KBM-7 (cell line): ENCODE measurements at places on chromosomes 2 and 18.
A peak's percentile ranks its signal among the peaks of the same experiment; 100 is the strongest.

- peak; percentile 1 for DNase-seq
Observed at GRCh38 chr18:2402084-2402483, 169.2 kb downstream of the METTL4 start.

GRCh38 chr2:157751462-157752058 lies 122.9 kb upstream of the ACVR1C start:
- DNase-seq, result peak; percentile 31

- DNase-seq, result no peak
Observed at GRCh38 chr2:109702250-109702985, 88.3 kb downstream of the SOWAHC start.

DNA sequence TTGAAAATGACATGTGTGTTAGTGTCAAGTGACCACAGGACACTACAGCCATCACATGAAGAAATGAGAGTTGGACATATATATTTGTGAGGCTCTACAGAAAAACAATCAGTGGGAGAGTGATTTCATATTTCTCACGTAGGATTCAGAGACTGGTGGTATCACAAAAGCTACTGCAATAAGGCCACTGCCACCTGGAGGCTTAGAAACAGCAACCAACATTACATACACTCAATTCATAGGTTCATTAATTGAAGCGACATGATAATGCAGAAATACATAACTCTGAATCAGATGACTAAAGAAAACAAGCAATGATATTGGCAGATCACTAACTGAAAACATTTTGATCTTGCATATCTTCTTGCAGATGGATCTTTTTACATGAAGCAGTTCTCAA lies 248.1 kb upstream of the KLHL14 start:
- no peak for DNase-seq

- DNase-seq, result peak; percentile 39
Observed at GRCh38 chr2:238139196-238140039, 950 bp downstream of the KLHL30 start.

DNA sequence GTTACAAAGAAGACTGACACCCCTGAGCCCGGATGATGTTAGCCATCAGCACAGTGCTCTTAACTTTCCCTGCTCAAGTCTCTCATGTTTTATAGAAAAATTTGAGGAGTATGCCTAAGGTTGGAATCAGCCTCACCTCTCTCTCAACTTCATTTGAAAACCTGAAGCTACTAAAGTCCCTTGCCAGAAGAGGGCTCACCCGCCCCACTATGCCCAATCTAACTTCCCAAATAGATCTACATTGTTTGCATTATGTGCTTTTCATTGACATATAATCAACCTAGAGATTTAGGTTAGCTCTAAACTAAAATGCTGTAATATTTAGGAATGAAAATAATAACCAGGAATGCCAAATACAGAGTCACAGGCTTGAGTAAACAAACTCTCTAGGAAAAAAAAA lies 305.4 kb downstream of the NCKAP5 start:
- no peak for DNase-seq

- no peak for DNase-seq
Observed at GRCh38 chr18:22026362-22026761, 143.0 kb upstream of the GATA6 start.

DNA sequence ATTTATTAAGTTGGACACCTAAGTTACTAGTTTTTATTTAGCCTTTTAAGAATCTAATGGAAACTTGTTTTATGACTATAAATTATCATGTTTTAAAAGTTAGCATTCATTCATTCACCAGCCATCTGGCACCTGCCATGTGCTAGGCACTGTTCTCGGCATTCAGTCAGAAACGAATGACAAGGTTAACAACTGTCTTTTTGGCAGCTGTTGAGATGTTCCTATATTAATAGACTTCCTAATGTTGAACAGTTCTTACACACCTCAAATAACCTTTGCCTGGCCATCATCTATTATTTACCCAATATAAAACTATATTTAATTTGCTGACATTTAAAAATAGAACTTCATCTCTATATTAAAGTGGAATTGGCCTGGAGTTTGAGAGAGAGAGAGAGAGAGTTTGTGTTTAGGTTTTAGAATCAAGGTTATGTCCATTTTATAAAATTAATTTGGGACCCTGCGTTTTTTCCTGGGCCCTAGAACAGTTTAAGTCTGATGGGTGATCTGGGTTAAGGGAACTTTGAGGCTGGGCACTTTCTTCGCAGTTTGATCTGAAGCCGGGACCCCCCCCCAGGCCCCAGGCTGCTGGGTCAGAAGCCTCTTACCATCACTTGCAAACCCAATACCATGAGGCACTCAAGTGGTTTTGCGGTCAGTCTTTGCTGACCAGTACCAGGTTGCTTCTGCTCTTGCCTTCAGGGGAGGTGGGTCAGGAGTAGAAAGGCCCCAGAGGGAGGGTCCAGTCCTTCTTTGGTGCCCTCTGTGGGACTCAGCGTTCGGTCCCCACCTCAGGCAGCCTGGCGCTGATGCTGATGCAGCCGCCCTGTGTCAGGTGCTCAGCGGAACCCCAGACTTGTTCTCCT lies 48.3 kb upstream of the ASB1 start:
- no peak for DNase-seq

DNA sequence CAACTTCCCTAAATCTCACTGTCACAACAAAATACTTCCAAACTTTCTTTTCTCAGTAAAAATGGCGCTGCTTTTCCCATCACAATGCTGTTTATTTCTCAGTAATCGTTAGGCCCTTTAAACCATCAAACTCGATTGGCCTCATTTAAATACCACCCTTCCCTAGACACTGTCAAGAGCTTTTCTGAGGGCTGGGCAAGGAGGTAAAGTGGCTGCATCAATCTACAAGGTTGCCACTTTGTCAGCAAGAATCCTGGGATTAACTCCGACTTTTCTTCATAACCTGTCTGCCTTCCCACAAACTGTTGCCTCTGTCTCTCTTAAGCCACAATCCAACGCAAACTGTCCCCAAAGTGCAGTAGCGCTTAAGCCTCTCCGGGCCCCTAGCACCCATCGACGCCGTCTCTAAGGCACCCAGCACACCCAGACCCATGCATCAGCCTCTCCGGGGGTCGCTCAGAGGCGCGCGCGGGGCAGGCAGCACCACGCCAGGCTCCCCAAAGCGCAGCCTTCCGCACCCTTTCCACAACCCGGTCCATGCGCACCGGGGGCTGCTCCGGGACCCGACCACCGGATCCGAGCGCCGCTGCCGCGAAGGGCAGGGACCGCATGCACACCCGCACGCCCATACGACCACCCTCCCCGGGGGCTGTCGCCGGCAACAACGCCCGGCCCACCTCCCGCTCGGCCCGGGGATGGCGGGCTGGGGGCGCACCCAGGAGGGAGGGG lies 683 bp downstream of the MBOAT2 start:
- DNase-seq, result peak; percentile 48

DNA sequence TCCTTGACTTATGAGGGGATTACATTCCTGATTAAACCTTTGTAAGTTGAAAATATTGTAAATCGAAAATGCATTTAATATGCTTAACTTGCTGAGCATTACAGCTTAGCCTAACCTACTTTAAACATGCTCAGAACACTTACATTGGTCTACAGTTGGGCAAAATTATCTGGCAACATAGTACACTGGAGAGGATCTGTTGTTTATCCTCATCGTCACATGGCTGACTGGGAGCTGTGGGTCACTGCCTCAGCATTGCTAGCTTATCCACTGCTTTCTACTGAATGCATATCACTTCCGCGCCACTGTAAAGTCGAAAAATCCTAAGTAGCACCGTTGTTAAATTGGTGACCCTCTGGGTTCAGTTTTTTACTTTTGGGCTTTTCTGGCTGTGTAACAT lies 13.7 kb downstream of the PMS1 start:
- no peak for DNase-seq

- DNase-seq, result no peak
Observed at GRCh38 chr2:47236503-47237215, 81.6 kb upstream of the STPG4 start.

DNA sequence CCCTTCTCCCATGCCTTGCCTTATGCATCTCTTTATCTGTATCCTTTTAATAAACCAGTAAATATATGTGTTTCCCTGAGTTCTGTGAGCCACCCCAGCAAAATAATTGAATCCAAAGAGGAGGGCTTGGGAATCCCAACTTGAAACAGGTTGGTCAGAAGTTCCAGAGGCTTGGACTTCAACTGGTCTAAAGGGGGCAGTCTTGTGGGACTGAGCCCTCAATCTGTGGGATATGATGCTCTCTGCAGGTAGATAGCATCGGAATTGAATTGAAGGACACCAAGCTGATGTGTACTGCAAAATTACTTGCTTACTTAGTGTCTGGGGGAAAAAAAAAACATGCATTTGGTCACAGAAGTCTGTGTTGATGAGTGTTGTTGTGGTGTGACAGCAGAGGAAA lies 1033.5 kb upstream of the TMEFF2 start:
- DNase-seq, result no peak

GRCh38 chr2:86636842-86637241 lies 13.2 kb upstream of the RNF103 start:
- no peak for DNase-seq

DNA sequence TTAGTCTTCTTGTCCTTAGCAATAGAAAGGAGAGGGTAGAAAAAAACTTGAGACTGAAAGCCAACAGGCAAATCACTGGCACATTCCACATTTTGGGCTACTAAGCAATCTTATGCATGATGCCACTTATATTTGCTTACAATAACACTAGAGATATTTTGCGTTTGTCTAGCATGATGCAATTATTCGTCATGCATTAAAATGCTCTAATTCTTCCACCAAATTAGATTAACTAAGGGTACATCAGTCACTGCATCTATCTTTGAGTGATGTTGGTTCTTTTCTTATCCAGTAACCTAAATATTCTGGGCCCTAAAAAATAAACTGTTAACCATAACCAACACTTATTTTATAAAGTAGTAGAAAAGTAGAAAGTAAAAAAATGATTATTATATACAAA lies 1311.7 kb upstream of the CDH2 start:
- no peak for DNase-seq

- DNase-seq, result peak; percentile 66
Observed at GRCh38 chr18:32919799-32920198, 147.0 kb upstream of the KLHL14 start.

DNA sequence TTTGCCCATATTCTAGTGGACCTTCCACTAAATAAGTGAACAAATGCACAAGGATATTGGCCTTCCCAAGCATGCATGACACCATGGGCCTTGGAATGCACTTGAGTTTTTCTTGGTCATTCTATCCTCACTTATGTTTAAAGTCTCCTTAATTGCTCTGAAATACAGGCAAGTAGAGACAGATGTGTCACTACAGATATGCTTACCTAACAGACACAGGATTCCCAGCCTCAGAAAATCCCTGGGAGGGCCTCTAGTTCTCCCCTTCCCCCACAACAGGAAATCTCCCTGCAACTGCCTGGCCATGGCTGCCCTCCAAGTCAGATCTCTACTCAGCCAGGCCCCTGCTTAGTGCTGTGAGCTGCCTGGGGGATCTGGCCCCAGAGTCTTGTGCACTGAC lies 445.2 kb downstream of the IRS1 start:
- DNase-seq, result no peak

GRCh38 chr18:59814891-59815290 lies 84.9 kb upstream of the PMAIP1 start:
- no peak for DNase-seq

GRCh38 chr2:197867624-197868023 lies 63.2 kb downstream of the PLCL1 start:
- no peak for DNase-seq

DNA sequence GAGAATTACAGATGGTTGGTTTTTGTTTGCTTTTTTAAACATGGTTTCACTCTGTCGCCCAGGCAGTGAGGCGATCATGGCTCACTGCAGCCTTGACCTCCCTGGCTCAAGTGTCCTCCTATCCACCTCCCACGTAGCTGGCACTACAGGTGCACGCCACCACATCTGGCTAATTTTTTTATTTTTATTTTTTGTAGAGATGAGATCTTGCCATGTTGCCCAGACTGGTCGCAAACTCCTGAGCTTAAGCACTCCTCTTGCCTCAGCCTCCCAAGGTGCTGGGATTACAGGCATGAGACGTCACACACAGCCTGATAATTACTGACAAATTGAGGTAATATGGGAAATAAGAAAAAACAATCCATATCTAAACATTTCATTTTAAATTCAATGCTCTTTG lies 110.5 kb upstream of the ZSWIM2 start:
- no peak for DNase-seq

DNA sequence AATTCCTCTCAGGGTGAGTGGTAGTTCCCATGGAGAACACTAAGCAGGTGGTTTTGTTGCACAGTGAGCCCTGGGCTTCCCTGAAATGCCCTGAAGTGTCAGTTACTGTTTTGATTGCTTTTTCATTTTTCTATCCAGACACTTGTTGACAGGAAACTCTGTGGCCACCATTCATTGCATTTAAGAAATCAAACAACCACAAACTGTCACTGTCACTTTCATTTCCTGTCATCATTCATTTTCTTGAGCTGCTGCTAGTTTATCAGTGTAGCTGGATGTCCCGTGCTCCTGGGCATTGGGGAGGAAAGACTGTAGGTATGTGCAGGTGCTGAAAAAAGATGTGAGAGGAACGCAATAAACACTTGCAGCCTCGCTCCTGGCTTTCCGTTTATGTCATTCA lies 891.6 kb upstream of the ZEB2 start:
- DNase-seq, result peak; percentile 50

DNA sequence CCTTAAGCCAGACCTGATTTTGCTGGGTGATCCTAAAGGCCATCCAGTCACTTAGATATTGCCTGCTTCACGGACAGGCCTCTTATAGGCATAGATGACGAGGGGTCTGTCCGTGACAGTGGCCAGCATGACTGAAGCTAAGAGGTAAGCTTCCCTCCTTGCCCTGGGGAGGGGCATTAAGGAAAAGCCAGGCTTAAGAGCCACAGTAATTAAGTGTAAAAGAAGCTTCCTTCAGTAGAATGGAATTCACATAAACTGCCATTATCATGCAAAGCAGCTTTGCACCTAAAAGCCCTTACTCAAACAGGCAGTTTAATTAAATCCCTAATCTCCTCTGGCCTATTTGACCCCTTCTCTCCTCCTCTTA lies 99.4 kb upstream of the PKDCC start:
- no peak for DNase-seq

DNA sequence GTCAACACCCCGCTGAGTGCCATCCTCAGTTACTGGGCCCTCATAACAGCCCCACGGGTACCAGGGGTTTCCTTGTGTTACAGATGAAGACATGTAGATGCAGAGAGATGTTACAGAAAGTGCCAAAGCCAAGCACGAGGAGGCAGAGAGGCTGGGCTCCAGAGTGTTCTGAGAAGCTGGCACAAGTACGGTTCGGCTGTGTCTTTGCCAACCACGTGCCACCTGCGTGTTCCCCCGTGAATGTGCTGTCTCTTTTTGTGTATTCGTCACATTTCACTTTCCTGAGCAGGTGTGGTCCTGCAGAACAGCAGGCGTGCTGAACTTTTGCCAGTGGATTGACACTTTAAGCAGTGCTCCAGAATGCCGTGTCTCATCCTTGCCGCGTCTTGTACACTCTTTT lies 124.6 kb downstream of the NCK2 start:
- no peak for DNase-seq
